ENCODE measurements at places on chromosomes 12 and 14. TPM values are rescaled to one million over a fixed set of nuclear protein-coding genes. Genes with fewer than 3 reads are reported as not detected.

GRCh38 chr14:77026166-77026929 is 2.2 kb downstream of the IRF2BPL start:
- DNase-seq = no peak

GRCh38 chr12:106387848-106388377 is 30.4 kb downstream of the POLR3B start:
- no peak for DNase-seq

GRCh38 chr14:61219673-61220072 is 61.5 kb downstream of the TMEM30B start:
- no peak for DNase-seq

GRCh38 chr12:6113691-6114475 is 10.6 kb downstream of the VWF start:
- DNase-seq = no peak

GRCh38 chr12:72024613-72025012 is 86.0 kb downstream of the TPH2 start:
- no peak for DNase-seq

DNA sequence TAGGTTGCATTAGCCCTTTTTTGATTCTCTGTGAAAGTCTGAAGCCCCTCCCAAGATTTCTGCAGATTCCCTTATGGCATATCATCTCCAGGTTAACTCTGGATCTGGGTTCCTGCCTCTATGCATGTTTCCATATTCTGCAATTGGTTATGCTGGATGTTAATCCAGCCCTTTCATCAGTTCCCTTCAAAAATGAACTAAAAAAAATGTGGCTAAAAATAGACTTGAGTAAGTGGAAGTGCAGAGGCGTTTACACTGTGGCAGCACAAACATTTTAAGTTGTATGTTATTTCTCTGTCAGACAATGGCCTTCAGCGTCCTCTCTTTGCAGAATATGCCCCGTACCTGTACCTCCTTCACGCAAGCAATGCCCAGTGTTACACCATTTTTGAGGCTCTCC is 11.4 kb downstream of the MGST1 start:
- DNase-seq = no peak

DNA sequence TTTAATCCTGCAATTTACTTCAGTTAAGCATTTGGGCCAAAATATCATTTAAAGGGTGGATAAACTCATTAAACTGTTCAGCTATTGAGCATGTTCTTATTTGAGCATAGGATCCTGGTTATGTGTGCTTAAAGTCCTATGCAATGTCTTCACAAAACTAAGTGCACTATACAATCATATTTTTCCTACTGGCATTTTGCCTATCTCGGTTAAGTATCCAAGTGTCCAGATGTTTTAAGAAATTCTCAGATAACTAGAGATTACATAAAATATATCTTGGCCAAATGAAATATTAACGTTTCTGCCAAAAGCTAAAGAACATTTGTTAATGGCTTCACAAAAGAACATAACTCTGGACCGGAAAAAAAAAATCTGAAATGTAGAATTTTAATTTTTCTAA is 250.8 kb upstream of the LRFN5 start:
- no peak for DNase-seq

Gene OTOGL
- total RNA-seq = 0.87 TPM

Measured in testis (tissue), 5 donors.